ENCODE measurements at places on chromosomes 7 and 10.

- DNase-seq: no peak
Measured at GRCh38 chr10:100879741-100880360, 32.9 kb upstream of the SLF2 start.

DNA sequence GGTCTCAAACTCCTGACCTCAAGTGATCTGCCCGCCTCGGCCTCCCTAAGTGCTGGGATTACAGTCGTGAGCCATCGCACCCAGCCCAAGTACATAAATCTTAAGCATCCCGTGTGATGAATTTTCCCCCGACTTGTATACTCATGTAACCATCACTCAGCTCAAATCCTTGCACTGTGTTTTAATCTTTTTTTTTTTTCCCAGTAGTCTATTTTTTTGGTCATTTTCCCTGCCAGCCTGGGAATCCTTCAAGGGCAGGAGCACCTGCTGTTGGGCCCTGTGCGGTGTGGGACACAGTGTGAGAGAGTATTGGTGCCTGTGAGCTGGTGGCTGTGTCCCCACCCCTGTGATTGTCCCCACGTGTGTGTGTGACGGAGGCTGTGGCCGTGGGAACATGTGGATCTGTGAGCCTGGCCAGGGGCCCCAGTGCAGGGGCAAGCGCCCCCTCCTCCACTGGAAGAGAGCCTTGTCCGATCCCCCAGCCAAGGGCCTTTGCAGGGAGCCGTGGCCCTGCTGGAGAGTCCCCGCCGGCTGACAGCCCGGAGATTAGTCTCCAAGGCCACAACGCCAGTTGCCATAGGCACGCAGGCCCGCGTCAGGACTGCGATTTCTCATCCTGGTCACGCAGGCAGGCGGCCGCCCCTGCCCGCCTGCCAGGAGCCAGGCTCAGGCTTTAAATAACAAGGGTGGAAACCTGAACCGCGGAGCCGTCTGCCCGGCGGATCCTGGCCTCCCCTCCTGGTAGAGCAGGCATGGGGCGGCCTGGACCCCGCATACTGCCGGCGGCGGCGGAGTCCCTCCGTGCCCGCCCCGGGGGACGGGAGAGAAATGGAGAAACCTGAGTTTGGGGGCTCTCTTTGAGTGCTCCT, 26.5 kb downstream of the GTF2IRD1 start:
- DNase-seq: no peak

DNA sequence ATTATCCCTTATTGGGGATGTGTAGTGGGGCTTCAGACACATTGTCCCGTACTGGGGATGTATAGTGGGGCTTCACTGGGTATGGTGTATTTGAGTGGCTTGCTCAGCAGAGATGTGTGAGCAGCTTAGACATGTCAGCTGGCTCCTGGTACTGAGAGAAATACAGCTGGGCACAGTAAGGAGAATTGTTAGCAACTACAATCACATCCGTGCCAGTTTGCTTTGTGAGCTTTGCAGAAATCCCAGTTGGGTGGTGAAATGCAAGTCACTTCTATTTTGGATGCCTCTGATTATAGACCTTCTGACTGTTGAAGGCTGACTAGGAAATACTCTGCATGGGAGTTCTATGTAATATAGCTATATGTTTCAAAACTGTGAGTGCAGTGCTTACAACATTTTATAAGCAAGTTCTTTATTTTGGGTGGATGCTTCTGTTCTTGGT, 10.8 kb downstream of the CCNY start:
- no peak for DNase-seq

DNA sequence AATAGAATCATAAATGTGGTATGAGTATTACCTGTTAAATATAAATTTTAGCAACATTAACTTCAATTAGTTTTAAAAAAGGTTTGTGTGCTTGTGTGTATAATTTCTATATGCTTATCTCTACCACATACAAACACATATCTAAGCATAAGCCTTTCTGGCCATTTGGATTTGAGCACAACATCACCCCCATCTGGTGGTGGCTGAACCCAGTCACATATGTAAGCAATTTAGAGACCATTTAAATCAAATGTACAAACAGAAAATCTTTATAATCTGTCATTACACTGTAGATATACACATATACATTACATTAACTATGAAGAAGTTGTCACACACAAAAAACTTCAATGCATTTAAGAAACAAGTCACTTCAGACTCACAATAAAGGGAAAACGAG, 31.7 kb downstream of the GPR22 start:
- no peak for DNase-seq

- DNase-seq: no peak
Measured at GRCh38 chr7:151244196-151244840, 4.2 kb downstream of the SMARCD3 start.

- DNase-seq: no peak
Measured at GRCh38 chr7:136884492-136884891, 16.0 kb downstream of the CHRM2 start.

All from stimulated activated CD4-positive, alpha-beta T cell treated with anti-CD3 and anti-CD28 coated beads, Interleukin-1b, Interleukin-23, amount 100 ng/mL, for 1 hour (primary cell).